ENCODE measurements at places on chromosomes 4 and X.
A peak's percentile ranks its signal among the peaks of the same experiment; 100 is the strongest.

DNA sequence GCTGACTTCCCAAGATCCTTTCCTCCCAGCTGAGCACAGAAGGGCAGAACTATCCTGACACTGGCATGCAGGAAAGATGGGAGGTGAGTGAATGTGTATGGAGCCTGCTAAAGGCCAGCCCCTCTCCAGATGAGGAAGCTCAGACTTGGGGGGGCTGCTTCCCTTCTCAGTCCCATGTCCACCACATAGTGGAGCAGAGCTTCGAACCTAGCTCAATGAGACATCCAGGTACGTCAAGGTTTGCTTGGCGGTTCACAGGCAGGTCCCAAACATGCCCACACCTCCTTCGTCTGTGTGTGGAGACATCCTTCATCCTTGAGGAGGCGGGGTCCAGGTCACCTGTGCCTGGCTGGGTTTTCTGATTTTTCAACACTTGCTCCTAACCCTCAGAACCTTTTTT, 31.3 kb downstream of the ACSL1 start:
- no peak for DNase-seq

DNA sequence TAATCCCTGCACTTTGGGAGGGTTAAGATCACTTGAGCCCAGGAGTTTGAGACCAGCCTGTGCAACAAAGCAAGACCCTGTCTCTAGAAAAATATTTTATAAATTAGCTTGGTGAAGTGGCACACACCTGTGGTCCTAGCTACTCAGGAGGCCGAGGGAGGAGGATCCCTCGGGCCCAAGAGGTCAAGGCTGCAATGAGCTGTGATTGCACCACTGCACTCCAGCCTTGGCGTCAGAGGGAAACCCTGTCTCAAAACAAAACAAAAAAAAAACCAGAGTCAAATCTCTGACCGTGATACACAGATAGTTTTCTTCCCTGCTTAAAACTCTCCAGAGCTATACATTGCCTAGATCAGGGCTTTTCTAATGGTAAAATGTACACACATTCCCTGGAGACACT, 53.5 kb downstream of the CHST7 start:
- no peak for DNase-seq

DNA sequence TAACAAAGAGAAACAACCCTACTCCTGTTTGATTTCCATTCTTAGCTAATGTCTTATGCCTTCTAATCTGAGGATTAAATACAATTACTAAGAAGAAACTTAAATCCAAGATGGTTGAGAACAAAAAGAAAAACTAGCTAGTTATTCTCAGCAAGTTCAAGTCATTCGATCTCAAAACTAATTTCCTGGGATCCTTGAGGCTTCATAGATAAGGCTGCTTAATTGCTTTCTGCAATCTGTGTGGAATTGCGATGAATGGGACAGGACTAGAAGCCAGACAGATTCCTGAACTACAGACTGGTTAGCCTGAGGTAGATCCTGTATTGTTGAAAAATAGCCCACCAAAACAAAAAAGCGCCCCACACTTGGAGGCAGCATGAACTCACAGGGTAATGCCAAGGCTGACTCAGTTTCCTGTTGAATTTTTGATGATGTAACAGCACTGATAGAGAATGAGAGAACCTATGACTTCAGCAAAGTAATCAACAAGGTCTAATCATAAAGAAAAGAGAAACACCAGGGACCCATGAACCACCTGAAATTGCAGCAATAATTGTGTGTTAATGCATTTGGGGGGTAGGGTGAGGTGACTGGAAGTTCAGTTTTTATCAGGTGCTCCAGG, 33.9 kb downstream of the KLHL15 start:
- DNase-seq = no peak

DNA sequence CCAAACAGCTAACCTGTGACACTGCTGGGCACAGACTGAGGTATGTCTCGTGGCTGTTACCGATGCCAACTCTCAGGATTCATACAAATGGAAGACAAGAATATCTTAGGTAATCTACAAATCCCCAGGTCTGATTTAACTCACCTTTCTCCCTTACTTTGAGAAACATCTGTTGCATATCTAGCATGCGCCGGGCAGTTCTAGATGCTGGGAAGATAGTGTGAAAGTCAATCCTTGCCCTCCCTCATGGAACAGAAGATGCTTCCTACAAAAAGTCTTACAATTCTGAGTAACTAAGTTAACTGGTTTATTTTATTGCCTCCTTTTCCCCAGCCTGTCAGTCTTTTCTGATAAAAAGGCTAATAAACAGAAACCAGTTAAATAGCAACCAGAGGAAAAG, 212.2 kb upstream of the FAT1 start:
- DNase-seq = no peak

GRCh38 chr4:106978046-106978774, 57.9 kb downstream of the DKK2 start:
- DNase-seq = no peak

GRCh38 chrX:80512924-80513323, 92.7 kb downstream of the TENT5D start:
- DNase-seq = no peak

DNA sequence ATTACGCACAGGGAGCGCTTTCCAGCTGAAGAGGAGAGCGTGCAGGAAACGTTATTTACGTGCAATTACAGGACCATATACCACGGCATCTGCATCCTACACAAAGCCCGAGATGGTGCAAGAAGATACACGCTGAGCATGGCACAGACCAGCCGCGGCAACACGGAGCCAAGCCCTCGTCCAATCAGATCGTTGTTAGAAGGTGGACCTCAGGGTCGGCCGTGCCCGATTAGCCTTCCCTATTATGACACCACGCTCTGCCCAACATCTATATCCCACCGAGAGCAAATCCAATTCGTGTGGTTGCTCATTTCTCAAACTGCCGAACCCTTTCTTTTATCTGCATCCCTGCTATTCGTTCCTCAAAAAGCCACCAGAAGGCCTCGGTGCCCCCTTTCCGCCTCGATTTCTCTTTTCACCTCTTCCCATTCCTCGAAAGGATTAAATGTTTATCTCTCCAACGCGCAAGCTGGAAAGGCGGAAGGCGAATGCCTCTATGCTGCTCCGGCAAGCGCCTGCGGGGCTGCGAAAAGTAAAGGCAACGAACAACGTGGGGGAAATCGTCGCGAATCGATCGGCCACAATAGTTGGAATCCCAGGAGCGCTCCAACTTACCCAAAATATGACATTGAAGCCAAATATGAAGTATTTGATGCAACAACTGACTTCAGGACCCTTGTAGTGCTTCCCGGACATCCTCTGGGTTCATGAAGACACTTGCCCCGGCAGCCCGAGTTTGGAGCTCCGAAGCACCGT, 702 bp downstream of the TSPAN5 start:
- DNase-seq = no peak

GRCh38 chrX:68807818-68808217, 21.0 kb upstream of the EFNB1 start:
- DNase-seq = no peak

GRCh38 chr4:77167173-77167572, 10.2 kb downstream of the CCNG2 start:
- no peak for DNase-seq

GRCh38 chrX:71214604-71215337, 8.3 kb upstream of the GJB1 start:
- no peak for DNase-seq

DNA sequence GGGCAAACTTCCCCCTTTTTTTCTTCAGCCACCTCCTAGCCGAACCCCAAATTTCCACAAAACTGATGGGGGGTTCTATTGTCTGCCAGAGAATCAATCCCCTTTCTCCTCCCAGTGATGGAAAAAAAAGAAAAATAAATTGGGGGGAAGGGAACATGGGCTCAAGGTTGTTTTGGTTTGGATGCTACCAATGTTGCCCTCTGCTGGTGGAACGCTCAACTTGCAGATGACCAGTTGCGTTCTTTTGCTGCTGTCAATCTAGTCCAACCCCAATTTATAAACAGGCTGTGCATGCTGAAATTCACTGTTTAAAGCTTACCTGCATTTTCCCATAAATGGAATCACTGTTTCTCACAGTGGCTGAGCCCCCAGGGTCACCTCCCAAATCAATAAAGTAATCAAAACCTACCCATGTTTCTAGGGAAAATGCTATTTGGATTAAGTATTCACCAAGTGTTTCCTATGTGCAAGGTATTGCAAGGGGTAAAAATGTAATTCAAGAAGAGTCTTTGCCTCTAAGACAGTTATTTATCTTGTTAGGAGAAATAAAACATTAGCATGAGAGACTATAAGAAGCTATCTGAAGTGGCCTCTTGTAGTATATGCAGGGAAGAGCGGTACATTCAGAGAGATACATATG, 116.7 kb upstream of the TMEM164 start:
- DNase-seq = no peak

- no peak for DNase-seq
Observed at GRCh38 chr4:3299976-3300671, 7.3 kb downstream of the RGS12 start.

- DNase-seq = peak; percentile 60
Observed at GRCh38 chr4:98663226-98664006, 5.0 kb upstream of the TSPAN5 start.

DNA sequence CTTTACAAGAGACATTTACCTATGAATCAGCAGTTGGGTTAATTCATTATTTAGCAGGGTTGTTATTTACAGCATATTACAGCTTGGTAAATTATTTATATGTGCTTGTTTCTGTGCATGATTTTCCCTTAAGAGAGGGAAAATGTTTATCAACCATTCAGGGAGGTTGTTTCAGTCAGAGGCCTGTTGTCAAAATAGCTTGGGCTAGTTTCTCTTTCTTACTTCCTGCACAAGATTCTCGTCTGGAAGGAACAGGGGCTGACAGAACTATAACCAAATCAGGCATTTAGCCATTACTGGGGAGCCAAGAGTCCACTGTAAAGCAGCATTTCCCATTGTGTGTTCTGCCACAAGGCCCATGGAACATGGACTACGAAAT, 135.8 kb downstream of the HS6ST2 start:
- no peak for DNase-seq

GRCh38 chr4:166506051-166506450, 633.0 kb downstream of the TLL1 start:
- DNase-seq = no peak

DNA sequence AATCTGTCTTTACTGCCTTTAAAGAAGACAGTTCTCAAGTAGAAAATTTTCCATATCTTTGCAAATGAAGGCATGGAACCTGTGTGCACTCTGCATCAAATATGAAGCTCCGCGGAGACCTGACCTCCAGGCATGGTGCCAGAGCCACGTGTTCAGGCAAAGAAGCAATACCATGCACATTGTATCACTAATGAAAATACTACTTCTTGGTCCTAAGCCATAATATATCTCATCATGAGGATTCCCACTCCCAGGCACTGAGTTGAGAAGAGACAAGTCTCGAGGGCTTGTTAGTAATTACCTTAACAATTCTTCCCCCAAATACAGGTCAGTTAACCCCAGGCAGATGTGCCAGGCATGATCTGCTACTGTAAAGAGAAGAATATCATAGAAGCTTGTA, 56.7 kb downstream of the PCDH19 start:
- DNase-seq = no peak

DNA sequence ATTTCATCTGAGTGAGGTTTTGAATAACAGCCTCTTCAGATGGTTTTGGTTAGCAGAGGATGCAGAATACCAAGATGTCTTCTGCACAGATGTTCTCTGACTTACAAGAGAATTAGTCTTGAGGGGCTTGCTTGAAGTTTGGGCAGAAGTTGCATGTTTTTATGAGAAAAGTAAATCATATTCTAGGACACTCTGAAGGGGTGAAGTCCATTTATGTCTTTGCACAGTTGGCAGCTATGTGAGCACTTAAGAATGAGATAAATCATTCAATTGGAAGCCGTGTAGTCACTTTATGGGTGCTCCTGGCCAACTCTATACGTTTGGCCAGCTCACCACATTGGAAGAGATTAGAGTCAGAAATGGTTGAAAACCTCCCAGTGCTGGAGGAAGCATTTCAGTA, 252.7 kb upstream of the KCNIP4 start:
- DNase-seq = no peak

GRCh38 chr4:173160871-173161270, 7.7 kb upstream of the GALNT7 start:
- DNase-seq = no peak

DNA sequence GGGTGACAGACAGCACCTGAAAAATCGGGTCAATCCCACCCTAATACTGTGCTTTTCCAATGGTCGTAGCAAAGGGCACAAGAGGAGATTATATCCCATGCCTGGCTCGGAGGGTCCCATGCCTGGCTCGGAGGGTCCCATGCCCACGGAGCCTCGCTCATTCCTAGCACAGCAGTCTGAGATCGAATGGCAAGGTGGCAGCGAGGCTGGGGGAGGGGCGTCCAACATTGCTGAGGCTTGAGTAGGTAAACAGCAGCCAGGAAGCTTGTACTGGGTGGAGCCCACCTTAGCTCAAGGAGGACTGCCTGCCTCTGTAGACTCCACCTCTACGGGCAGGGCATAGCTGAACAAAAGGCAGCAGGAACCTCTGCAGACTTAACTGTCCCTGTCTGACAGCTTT, 365.1 kb downstream of the STPG2 start:
- DNase-seq = no peak

GRCh38 chr4:109233570-109233969, 68.9 kb downstream of the COL25A1 start:
- no peak for DNase-seq

GRCh38 chr4:61004651-61005170, 195.4 kb upstream of the ADGRL3 start:
- DNase-seq = no peak

DNA sequence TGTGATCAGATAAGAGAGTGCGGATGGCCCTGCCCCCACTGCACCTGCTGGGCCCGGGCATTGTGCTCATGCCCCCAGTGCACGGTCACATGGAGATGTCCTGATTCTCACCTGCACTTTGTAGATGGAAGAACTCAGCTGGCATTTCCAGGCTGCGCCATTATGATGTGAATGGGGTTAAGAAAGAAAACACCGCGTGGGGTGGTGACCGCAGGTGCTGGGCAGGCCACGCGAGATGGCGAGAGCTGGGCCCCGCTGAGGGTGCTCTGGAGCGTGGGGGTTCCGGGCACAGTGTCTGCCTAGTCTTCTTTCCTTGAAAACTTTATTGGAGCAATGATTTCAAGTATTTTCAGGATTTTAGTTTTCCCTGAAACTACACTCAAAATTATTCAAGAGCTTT, 17.8 kb upstream of the HGFAC start:
- no peak for DNase-seq
